ENCODE measurements at places on chromosomes 4 and X.
A peak's percentile ranks its signal among the peaks of the same experiment; 100 is the strongest.

- no peak for DNase-seq
Observed at GRCh38 chr4:124111922-124112321, 600.6 kb downstream of the ANKRD50 start.

DNA sequence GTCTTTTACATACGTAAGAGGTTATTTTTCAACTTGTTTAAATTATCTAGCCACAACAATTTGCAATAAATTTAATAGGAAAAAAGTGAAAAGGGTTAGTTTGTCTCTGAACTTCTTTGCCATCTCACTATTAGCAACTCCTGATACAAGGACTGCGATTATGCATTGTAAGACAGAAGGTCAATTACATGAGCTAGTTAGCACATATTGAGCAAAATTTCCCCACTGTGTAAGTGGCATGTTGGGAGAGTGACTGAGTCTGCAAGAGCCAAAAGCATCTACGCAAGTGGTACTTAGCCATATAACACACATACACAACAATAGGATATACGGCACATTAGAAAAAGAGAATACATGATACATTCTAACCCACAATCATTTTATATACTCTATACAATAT, 927.2 kb downstream of the STPG2 start:
- no peak for DNase-seq

DNA sequence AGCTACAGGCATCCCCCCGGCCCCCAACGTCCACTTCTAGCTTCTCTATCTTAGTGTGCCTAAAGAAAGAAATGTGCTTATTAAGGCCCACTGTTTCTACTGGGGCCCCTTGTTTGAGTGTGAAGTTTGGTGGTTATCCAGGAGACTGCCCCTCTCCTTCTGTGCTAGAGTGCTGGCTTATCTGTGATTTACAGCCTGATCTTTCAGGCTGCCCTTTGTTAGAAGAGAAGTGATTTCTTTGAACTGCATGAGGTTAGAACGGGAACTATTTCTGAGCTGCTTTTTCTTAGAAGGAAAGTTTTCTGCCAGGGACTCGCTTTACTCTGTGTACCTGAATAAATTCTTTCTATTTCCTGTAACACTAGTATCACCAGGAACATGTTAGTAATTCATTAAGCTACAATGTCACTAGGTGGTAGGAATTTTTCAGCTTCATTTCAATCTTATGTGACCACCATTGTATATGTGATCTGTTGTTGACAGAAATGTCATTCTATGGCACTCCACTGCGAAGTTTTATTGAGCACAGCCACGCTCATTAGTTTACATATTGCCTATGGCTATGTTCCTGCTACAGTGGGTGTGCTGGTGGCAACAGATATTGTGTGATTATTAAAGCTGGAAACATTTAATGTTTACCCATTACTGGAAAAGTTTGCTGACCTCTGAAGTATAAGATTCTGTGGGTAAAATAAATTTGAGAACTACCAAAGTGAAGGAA, 193.8 kb upstream of the CXorf51B start:
- DNase-seq = no peak

- no peak for DNase-seq
Observed at GRCh38 chr4:101157415-101158133, 189.8 kb downstream of the PPP3CA start.

DNA sequence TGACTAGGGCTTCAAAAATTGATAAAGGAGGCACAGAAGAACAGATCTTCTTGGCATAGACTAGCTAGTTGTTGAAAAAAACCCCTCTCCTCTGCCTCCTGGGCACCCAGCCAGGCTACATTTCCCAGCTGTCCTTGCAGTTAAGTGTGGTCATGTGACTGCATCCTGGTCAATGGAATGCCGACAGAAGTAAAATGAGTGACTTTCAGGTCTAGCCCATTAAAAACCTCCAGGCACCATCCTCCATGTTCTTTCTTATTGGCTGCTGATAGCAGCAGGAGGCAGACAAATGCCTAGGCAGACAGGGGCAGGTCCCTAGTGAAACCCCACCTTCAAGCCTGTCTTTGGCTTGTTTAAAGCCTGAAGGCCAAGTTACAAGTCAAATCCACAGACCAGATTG, 35.3 kb downstream of the ATXN3L start:
- DNase-seq = no peak

DNA sequence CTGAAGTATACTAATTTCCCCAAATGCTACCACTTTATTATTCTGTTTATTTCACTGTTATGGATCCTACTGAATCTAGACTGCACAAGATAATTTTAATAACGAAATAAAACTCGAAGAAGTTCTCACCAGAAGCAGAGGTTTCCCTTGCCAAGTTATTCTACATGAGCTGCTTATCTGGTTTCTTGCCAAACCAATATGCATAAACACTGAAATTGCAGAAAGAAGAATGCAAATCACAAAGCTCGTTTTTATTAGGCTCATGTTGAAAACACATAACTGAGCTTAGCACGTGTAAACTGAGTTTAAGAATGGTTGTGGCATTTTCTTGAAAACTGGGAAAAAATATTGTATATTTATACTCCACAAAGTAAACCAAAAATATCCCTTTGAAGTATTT, 35.9 kb downstream of the GRID2 start:
- no peak for DNase-seq

DNA sequence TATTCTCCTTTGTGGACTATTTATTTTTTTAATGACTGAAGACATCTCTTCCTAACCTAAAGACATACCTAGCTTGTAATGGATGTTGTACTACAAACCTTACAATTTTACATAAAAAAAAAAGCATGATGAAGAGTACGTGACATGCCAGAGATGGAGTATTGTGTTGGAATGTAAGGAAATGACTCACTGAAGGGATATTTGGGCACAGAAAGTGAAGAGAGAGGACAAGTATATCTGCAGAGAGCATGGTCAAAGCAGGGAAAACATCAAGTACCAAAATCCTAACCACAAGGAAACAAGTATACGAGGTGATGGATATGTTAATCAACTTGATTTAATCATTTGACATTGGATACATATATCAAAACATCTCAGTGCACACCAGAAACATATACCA, 1051.4 kb upstream of the PRKX start:
- no peak for DNase-seq

DNA sequence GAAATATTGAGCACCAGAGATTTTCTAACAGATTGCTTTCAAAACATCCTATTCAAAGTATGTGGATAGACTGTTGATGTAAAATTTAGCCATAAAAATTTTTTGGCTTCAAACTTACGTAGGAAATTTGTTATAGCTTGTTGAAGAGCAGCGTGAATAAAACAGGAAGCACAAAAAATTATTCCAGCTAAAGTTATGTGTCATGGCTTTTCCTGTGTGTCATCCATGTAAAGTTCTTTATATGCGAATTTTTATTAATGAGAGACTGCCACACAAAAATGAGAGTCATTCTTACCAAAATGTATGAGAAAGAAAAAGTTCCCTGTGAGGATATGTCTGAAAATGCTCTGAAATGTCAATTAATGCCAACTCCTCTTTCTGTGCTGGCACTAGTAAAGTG, 19.5 kb downstream of the EPGN start:
- DNase-seq = no peak

DNA sequence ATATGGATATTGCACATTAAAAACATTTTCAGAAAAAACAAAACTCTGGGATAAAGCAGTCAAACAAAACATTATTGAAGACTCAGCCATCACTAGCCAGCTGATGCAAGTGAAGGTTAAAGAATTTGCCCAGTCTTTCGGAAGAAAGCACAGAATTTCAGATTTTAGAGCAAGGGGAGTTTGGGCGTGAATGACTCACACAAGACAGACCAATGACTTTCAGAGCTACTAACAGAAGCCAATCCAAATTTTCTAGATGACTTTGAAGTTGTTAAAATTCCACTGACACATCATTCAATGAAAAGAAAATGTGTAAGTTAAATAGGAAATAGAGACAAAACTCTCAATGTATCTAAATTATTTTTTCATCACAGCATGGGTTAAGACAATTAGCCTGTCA, 4.0 kb downstream of the MRFAP1L1 start:
- no peak for DNase-seq

GRCh38 chr4:32455231-32455630, 1735.1 kb downstream of the PCDH7 start:
- no peak for DNase-seq

GRCh38 chrX:65894133-65894532, 145.7 kb downstream of the VSIG4 start:
- no peak for DNase-seq

GRCh38 chr4:99436976-99437722, 2.0 kb upstream of the ADH7 start:
- no peak for DNase-seq

GRCh38 chrX:150594584-150594983, 26.2 kb downstream of the MTM1 start:
- no peak for DNase-seq

GRCh38 chr4:84710548-84710947, 127.6 kb downstream of the CDS1 start:
- DNase-seq = no peak

DNA sequence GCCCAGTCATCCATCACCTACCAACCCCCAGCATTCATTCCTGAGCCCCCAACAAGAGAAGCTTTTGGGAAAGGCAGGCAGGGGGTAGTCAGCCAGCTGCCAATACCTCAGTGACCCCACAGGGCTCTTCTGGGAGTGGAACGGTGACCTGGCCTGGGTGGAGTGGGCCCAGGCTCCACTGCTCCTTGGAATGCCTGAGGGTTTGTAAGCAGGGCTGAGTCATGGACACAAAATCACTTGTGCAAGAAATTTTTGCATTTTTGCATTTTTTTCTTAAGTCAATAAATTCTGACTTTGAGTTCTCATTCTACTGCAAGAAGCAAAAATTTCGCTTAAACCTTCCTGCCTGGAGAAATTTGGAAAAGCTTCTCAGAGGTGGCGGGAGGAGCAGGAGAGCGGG, 18.5 kb downstream of the SORCS2 start:
- DNase-seq = no peak

DNA sequence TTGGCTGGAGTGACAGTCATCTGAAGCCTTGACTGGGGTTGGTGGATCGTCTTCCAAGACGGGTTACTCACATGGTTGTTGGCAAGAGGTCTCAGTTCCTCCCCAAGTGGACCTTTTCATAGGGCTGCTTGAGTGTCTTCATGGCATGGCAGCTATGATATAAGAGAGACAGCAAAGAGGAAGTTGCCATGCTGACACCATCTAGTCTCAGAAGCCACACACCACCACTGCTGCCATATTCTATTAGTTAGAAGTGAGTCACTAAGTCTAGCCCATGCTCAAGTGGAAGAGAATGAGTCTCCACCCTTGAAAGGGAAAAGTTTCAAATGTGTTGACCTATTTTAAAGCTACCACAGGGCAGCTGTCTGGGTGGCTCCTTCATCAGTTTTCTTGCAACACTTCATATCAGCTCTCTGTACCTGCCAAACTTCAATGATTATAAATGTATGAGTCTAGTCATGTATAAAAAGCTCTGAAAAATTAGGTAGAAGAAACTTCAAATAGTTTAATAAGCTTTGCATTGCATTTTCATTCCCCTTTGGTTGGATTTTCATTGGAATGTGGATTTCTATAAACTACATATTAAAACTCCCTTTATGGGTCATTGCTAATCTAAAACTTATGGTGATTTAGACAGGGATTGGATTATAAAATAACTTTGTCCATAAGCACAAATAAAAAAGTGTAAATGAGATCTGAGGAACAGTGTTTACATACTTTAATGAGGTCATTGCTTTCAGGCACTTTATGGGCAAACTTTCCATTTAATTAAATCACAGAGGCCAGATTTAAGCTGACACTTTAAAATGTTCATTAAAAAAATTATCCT, 68.0 kb upstream of the ATXN3L start:
- no peak for DNase-seq

- no peak for DNase-seq
Observed at GRCh38 chr4:79413032-79413885, 5.2 kb upstream of the GK2 start.

DNA sequence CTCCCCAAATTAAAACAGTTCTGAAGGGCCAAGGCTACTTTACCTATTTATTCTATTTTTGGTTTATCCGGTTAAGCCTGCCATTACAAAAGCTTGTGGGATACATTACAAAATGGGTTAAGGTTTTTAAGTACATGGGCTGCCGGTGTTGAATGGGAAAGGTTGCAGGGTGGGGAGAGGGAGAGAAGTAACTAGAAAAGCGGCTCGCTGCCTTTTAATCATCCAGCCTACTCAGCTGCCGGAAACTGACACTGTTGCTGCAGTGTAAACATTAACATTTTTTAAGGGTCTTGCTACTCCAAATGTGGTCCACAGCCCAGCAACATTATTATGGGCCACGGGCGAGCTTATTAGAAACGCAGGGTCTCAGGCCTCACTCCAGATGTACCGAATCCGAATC, 1.5 kb upstream of the IL1RAPL1 start:
- DNase-seq = no peak

- no peak for DNase-seq
Observed at GRCh38 chr4:6180841-6181631, 19.3 kb downstream of the JAKMIP1 start.

- peak; percentile 30 for DNase-seq
Observed at GRCh38 chrX:24081661-24082154, 27.0 kb downstream of the EIF2S3 start.

- no peak for DNase-seq
Observed at GRCh38 chr4:3834663-3835521, 68.7 kb downstream of the ADRA2C start.
